ENCODE measurements at places on chromosomes 4 and X.

- DNase-seq: no peak
Observed at GRCh38 chrX:105273326-105273725, 52.8 kb upstream of the TEX13A start.

GRCh38 chrX:105975382-105975781 lies 63.1 kb downstream of the SERPINA7 start:
- DNase-seq: no peak

DNA sequence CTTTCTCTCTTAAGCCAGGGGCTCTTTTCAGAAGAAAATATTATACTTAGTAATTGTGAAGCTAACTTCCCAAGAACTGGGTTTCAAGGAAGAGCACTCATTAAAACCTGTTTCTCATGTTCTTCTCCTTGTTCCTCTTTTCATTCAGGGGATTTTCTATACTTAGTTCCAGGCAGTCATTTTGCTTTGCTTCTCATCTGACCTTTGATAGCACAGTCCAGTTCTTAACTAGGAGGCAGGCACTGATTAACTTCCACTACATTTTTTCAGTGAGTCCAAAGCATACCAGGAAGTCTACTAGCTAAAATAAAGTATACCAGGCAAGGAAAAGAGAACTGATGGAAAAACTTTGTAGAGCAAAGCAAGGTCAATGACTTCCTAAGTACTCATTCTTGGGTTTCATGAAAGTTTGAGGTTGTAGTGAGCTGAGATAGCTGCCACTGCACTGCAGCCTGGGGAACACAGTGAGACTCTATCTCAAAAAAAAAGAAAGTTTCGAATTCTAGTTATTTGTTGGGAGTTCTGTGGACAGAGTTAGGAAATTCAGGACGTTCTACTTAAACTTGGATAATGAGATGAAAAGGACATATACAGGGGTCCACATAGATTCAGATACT lies 190.1 kb upstream of the HS3ST1 start:
- no peak for DNase-seq

GRCh38 chr4:2393353-2394270 lies 24.8 kb downstream of the ZFYVE28 start:
- DNase-seq: no peak

DNA sequence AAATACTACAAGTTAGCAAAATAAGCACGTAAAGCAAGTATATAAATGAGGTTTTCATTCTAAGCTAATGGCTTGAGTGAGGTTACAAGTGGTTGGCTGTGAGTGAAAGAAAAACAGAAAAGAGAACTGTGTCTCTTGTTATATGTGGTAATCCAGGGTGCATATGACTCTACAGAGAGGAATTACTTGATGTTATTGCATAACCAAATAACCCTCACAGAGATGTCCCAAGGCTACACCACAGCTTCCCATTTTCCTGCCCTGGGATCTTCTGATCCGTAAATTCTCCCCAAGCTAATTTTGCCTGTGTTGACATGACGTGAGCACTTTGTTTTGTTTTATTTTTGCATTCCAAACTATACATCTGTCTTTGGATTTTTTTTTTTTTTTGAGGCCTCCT lies 470.0 kb upstream of the INTU start:
- DNase-seq: no peak

GRCh38 chr4:152278505-152279233 lies 257.2 kb downstream of the FBXW7 start:
- DNase-seq: peak; percentile 53

DNA sequence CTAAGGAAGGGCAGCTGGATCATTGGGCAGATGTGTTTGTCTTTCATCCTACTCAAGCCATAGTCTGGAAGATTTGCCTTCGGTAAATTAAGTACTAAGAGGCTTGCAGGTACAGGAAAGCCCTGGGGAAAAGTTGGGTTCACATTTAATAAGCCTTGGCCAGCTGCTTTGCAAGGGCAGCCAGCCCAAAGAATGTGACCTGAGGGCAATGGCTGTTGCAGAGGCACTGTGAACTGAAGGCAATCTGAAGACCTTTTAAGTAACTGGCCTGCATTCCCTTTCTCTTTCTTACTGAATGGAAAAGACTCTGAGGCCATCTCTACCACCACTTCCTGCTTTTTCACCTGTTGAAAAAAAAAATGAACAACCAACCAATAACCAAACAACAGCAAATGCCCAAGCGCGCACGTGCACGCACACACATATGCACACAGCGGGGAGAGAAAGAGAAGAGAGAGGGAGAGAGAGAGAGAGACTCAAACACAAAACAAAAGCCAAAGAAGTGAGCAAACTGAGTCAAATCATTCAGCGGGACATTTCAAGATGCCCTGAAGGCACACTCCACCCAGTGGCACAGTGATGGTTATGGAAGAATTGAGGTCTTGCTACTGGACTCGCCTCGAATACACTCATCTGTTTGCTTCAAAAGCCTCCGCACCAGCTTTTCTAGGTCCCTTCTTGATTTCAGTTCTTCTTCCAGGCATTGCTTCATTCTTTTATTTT lies 19.6 kb downstream of the CD40LG start:
- DNase-seq: no peak

DNA sequence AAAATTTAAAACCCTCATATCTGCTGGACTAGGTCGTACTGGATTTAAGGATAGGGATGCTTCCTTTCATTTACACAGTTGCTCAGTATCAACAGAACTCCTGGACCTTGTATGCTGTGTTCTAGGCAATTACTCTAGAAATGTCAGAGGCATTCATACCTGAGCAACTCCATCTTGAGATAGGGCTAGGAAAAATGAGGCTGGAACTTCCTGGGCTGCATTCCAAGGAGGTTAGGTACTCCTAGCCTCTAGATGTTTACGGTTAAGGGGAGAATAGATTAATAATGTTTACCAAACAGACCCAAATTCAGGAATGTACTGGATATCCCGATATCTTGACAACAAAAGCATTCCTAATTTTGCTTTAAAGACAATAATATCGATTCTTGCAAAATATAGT lies 84.7 kb upstream of the NLGN4X start:
- DNase-seq: no peak

GRCh38 chr4:170651786-170652185 lies 562.0 kb upstream of the AADAT start:
- no peak for DNase-seq

GRCh38 chr4:87377816-87378215 lies 13.2 kb downstream of the HSD17B11 start:
- DNase-seq: no peak

GRCh38 chr4:141004823-141005222 lies 128.4 kb downstream of the RNF150 start:
- DNase-seq: no peak

DNA sequence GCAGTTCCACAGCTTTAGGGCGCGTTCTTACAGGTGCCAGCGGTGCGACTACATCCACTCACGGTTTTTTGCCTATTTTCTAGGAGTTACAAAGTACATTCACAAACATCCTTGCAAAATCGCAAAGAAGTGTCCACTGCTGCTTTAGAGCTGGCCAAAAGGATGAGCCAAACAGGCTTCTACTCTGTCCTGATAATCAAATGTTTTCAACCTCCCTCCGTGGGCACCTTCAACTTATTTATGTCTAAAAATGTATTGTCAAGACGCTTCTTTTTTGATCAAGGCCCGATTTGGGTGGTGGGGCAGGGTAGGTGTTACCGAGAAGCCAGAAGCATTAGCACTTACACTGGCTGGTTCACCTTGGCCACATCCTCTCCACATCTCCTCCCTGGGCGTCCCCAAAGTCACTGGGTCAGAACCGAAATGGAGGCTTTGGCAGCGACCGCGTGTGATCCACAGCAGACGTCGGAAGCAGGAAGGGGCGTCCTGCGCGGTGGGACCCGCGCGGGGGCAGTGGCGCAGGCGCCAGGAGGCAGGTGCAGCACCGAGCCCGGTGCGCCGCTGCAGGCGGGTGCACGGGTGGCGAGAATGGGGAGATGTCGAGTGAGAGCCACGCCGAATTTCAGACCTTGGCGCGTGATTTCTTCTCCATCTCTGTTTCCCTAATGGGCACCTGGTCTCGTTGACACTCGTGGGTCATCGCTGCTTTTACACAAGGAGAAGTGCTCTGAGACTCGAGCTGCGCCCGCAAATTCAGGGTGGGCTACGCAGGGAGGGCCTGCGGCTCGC lies 16.9 kb downstream of the NKX3-2 start:
- no peak for DNase-seq

GRCh38 chr4:168475745-168476144 lies 4.5 kb downstream of the DDX60L start:
- no peak for DNase-seq

GRCh38 chr4:29900336-29900735 lies 819.8 kb upstream of the PCDH7 start:
- no peak for DNase-seq

GRCh38 chr4:153728151-153728550 lies 31.7 kb downstream of the RNF175 start:
- no peak for DNase-seq

GRCh38 chr4:19803406-19803805 lies 448.3 kb upstream of the SLIT2 start:
- no peak for DNase-seq

DNA sequence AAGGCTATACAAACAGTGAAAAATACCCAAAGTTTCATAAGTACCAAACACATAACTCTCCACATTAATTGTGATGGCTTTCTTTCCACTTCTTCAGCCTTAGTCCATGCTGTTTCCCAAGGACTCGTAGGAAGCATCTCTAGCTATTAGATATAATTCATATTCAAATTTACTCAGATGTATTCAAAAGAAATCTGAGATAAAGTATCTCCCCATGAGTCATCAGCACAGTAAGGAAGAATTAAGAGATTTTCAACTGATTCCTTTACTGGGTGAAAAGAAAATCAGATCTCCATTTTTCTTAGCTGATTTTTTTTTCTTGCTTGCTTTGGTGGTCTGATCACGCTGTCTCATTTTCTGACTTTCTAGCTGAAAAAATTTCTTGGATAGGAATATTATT lies 71.7 kb downstream of the MID1 start:
- DNase-seq: no peak

DNA sequence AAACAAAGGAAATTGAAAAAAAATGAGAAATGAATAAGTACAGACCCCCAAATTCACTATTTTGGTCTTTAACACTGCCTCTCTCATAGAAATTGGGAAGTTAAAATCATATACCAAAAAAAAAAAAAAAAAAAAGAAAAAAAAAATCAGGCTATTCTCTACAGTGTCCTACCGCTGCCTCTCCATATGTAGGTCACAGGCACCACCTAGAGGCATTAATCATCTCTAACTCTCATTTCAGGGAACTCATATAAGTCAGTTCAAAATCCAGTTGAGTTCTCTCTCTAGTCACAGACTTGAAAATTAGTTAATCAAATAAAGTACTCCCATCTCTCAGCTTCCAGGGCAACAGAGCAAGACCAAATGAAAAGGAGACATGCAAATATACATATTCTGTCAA lies 47.9 kb downstream of the COX18 start:
- DNase-seq: peak; percentile 18

- DNase-seq: no peak
Observed at GRCh38 chrX:109312757-109313156, 169.1 kb downstream of the GUCY2F start.

GRCh38 chr4:79913581-79913980 lies 159.4 kb downstream of the ANTXR2 start:
- DNase-seq: no peak

DNA sequence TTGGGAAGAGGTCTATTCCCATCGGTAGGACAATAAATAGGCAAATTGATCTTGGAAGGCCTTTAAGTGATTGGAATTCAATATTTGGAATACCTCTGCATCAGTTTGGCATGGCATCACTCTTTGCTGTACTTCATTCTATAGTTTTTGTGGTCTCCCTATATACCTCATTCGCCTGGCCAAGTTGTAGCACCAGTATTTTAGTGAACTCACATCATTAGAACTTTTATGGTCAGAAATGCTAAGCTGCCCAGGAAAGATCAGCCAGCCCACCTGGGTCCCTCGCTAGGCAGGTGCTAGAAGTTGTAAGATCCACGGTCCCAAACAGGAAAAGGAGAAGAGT lies 40.3 kb downstream of the ZCCHC13 start:
- no peak for DNase-seq

DNA sequence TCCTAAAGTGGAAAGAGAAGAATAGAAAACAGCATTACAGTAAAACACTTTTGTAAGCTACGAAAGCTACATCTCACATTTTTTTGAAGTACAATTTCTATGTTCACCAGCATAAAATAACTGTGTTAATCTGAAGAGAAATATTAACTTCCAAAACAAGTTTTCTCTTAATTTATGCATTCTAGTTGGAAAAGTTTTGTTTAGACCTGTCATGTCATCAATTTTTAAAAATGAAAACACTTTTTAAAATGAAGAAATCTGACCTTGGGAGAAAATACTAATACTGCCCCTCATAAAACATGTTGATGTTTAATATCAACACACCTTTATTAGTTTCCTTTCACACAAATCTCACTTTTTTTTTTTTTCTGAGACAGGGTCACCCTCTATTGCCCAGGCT lies 45.2 kb downstream of the CCDC158 start:
- no peak for DNase-seq

DNA sequence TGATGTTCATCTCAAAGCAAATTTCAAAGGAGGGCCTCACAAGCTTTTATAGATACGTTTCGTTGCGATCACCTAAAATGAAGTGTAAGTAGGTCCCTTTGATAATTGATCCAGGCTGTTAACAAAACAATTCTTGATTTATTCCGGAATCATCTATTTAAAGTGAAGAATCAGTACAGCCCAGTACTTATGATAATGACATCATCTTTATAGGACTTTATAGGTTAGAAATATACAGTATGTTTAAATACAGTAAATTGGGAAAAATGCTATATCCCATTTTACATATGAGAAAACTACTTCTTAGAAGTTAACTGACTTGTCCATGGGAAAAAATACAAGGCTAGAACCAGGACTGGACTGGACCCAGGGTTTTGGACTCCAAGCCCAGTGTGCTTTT lies 3.7 kb downstream of the PTCHD1 start:
- DNase-seq: no peak

- no peak for DNase-seq
Observed at GRCh38 chr4:37690976-37691375, 4.8 kb upstream of the RELL1 start.

DNA sequence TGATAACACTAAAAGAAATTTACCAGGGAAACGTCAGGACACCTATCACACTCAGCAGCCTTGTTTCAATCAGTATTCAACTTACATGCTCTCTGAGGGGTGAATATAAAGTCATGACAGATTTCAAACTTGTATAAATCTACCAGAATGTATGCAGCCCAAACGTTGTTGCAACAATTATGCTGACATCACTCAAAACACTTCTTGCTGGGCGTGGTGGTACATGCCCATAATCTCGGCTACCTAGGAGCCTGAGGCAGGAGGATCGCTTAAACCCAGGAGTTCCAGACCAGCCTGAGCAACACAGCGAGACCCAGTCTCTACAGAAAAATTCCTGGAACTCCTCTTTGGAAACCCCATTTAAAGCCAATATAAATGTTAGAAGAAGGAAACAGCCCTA lies 266.6 kb upstream of the GPC4 start:
- no peak for DNase-seq

DNA sequence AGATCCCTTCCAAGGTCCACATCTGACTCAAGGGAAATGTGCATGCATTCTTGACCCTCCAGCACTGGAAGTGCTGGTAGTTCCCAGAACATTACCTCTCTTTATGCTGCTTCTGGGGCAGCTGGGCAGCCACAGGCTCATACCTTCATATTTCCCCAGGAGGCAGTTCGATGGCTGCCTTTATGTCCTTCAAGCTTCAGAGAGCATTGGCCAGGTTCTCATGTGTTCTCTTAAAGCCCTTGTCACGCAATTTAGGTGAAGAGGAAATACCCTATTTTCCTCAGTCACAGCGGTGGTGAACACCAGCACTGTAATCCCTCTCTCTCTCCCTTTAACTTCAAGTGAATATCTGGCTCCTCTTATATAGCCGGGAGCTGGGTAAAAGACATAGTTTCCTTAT lies 134.3 kb downstream of the MID1IP1 start:
- no peak for DNase-seq

- DNase-seq: no peak
Observed at GRCh38 chrX:103398421-103398864, 22.1 kb downstream of the BEX3 start.
